Activated CD4-positive, alpha-beta T cell treated with anti-CD3 and anti-CD28 coated beads, Interleukin-2, amount 10 ng/mL, durations not matched to agents 7 days and 5 days (primary cell): ENCODE measurements at places on chromosomes 5 and 9.

DNA sequence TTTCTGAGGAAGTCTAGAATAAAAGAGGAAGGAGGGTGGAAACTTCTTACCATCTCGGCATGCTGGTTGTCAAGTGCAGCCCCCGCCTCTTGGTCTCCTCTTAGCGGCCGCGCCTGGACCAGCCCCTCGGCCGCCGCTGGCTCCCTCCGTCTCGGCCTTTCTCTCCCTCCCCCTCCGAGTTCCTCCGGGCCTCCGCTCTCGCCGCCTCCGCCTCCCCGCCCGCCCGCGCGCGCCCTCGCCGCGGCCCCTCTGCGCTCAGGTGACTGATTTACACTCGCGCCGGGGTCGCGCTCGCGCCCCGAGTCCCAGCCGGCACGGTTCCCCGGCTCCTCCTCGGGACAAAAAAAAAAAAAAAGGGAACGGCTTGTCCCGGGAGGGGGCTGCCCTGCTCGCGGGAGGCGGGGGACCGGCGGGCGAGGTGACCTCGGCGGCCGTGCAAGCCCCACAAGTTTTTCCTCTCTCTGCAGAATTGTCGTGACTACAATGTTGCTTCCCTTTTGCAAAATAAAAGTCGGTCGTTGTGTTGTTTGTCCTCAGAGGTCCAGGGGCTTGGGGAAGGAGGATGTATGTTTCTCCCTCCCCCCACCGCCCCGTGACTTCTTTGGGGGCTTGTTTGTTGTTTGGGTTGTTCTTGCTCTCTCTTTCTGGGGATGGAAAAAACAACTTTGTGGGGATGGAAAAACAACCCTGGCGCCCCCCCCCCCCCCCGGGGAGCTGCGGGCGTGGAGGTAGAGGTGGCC lies at the start of gene BNC2:
TSS of gene BNC2 (minus strand) at position 75 of the 740 bp plus-strand sequence. CDS start at position 53, 22 bp downstream.
- peak within 1 kb of the TSS; percentile 31 for H3K27ac ChIP-seq
- H3K27me3 ChIP-seq = peaks cover 48% of the 10 kb centered on the region
- no peaks in the 10 kb centered on the region for H3K36me3 ChIP-seq
- peaks cover 5% of the 10 kb centered on the region for H3K4me1 ChIP-seq
- DNase-seq = no peak
- no peak within 1 kb of the TSS for H3K4me3 ChIP-seq

GRCh38 chr9:104915049-104915448 lies 12.9 kb downstream of the ABCA1 start:
- H3K36me3 ChIP-seq = no peaks in the 10 kb centered on the region
- peaks cover 2% of the 10 kb centered on the region for H3K27me3 ChIP-seq
- H3K4me1 ChIP-seq = no peaks in the 10 kb centered on the region
- H3K4me3 ChIP-seq = no peak overlapping the region

DNA sequence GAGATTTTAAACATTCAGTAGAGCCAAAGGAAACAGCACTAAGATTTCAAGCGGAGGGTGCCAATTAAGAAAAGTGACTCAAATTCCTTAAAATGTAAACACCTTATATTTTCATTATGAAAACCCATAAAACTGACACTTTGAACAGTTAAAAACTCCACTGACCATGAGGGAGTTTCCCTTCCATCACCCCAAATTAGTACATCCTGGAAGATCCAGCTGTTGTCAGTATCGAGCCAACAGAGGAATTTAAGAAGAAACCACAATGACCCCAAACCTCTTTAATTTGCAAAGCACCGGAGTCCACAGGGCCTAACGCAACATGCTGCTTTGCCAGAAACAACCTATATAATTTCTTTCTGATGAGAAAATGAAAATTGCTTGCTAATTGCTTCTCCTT lies 41.3 kb downstream of the ROR2 start:
- peaks cover 4% of the 10 kb centered on the region for H3K27me3 ChIP-seq
- no peak overlapping the region for H3K27ac ChIP-seq
- no peak overlapping the region for H3K4me3 ChIP-seq
- no peak for DNase-seq

- no peak for DNase-seq
- no peak overlapping the region for H3K4me3 ChIP-seq
- H3K27me3 ChIP-seq = no peaks in the 10 kb centered on the region
These were observed 112.4 kb downstream of the ASTN2 start for GRCh38 chr9:117302487-117302886.

DNA sequence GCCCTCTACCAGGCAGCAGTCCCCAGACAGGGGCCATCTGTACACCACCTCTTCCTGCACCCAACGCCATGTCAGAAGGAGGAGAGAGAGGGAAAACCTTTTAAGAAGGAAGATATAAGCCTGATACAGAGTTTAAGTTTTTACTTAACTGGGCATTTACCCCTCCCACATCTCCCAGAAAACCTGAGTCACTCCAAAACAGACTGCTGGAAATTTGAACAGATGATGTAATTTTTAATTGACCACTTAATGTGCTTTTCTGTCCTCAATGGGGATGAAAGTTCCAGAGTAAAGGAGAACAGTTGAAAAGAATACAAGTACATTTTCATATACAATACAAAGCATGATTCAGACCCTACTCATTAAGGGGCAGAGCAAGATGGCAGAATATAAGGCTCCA lies 63.9 kb downstream of the TTC39B start:
- no peak overlapping the region for H3K4me3 ChIP-seq
- H3K27ac ChIP-seq = no peak overlapping the region
- H3K36me3 ChIP-seq = peaks cover 24% of the 10 kb centered on the region
- H3K27me3 ChIP-seq = no peaks in the 10 kb centered on the region

DNA sequence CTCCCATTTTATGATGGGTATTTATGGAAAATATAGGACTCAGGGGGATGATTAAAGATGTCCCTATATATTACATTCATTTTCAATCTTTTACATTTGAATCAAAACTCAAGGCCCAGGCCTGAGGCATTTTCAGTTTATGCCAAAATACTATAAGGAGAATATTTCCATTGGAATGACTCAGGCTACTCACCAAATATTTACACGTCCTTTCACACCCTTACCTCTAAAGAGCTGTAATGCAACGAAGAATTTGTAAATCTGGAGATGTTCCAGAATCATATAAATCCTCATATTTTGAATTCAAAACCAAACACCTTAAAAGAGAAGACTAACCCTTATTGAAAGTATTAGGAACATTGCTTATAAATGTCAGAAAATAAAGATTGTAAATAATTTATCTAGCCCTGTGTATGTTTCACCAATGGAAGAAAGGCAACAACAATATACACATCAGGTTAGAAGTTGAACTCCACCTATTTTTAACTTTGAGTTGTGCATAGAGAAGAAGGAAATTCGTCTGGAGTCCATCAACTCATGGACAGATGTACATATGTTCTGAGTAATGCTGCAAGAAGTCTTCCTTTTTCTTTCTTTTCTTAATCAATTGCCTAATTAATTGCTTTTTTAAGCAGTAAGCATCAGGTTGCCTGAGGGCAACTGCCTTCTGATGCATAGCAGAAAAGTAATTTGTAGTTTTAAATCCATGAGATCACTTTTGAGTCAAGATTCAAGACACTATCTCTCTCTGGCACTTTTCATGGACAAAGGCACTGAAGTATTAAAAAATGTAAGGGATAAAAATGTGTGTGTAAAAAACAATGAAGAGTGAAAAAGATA lies 579.3 kb upstream of the RGMB start:
- H3K4me1 ChIP-seq = no peaks in the 10 kb centered on the region
- H3K36me3 ChIP-seq = no peaks in the 10 kb centered on the region

DNA sequence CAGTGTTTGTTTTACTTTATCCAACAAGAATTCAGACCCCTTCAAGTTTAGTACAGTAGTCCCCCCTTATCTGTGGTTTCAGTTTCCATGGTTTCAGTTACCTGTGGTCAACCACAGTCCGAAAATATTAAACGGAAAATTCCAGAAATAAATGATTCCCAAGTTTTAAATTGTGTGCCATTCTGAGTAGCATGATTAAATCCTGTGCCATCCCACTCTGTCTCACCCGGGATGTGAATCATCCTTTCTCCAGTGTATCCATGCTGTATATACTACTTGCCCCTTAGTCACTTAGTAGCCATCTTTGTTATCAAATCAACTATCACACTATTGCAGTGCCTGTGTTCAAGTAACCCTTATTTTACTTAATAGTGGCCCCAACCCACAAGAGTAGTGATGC lies 153.8 kb upstream of the RASA1 start:
- H3K27ac ChIP-seq = no peak overlapping the region
- DNase-seq = no peak
- peaks cover 18% of the 10 kb centered on the region for H3K4me1 ChIP-seq
- H3K27me3 ChIP-seq = no peaks in the 10 kb centered on the region

DNA sequence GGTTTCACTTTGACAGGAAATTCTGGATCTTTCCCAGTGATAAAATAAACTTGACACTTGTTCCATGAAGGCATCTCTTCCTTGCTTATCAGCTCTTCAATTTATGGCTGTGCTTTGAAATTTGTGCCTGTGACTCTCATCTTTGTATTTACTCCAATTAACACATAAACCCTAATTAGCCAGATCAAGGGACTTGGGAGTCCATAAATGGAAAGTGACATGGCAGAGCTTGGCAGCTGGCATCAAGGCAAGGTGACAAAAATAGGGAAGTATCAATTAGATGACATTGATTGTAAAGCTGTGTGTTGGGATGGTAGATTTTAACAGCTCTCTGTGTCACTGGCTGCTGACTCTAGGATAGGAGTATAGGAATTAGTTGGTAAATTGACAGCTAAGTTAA lies 133.9 kb downstream of the PBX3 start:
- H3K36me3 ChIP-seq = no peaks in the 10 kb centered on the region
- H3K4me3 ChIP-seq = no peak overlapping the region
- no peak overlapping the region for H3K27ac ChIP-seq

- DNase-seq = no peak
- peaks cover 37% of the 10 kb centered on the region for H3K36me3 ChIP-seq
- peaks cover 13% of the 10 kb centered on the region for H3K4me1 ChIP-seq
- H3K27ac ChIP-seq = no peak overlapping the region
These were observed 38.3 kb downstream of the FNIP1 start for GRCh38 chr5:131758520-131758900.

- H3K27ac ChIP-seq = no peak overlapping the region
- no peaks in the 10 kb centered on the region for H3K36me3 ChIP-seq
- no peaks in the 10 kb centered on the region for H3K4me1 ChIP-seq
- H3K27me3 ChIP-seq = no peaks in the 10 kb centered on the region
- no peak for DNase-seq
These were observed 233.3 kb downstream of the GAS1 start for GRCh38 chr9:86713970-86714369.

DNA sequence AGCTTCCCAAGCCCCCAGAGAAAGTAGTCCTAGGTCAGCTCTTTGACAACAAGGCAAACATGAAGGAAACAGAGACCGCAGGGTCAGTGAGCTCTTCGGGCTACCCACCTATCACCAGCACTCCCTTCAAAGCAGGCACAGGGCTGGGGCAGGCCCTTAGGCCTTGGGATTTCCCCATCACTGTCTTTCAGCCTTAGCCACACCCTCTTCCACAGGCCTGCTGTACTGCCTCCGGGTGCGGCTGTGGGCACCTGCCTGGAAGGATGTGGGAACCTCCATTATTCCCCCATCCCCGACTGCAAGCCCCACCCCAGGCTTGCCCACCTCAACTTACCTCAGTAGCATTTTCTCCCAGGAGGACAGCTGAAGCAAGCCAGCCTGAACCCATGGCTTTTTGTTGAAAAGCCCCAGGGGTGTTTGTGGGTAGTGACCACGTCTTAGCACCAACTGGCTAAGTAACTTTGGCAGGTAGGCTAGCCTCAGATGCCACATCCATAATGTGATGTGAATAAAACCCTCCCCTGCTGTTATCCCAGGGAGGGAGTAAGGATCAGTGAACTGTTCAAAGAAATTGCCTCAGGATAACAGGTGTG lies 100.2 kb downstream of the PIK3R1 start:
- H3K4me1 ChIP-seq = peaks cover 11% of the 10 kb centered on the region
- H3K4me3 ChIP-seq = no peak overlapping the region
- H3K36me3 ChIP-seq = no peaks in the 10 kb centered on the region
- DNase-seq = peak; percentile 10
- peaks cover 7% of the 10 kb centered on the region for H3K27me3 ChIP-seq

DNA sequence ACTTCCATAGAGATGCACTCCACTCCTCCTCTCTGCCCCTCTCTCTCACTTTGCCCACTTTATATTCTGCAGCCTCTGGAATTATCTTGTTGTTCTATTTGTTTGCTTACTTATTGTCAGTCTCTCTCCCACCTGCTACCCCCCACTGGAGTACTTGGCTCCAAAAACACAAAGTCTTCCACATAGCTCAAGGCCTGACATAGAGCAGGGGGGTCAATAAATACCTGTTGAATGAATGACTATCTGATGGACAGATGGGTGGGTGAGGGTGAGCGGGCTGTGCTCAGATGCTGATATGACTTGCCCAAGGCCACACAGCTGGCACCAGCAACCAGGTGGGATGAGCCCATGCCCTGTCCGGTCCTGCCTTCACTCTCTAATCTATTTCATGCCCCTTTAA lies 13.4 kb upstream of the UNC5A start:
- no peak overlapping the region for H3K27ac ChIP-seq
- H3K36me3 ChIP-seq = no peaks in the 10 kb centered on the region
- DNase-seq = no peak
- H3K4me3 ChIP-seq = no peak overlapping the region
- H3K27me3 ChIP-seq = no peaks in the 10 kb centered on the region
- no peaks in the 10 kb centered on the region for H3K4me1 ChIP-seq

DNA sequence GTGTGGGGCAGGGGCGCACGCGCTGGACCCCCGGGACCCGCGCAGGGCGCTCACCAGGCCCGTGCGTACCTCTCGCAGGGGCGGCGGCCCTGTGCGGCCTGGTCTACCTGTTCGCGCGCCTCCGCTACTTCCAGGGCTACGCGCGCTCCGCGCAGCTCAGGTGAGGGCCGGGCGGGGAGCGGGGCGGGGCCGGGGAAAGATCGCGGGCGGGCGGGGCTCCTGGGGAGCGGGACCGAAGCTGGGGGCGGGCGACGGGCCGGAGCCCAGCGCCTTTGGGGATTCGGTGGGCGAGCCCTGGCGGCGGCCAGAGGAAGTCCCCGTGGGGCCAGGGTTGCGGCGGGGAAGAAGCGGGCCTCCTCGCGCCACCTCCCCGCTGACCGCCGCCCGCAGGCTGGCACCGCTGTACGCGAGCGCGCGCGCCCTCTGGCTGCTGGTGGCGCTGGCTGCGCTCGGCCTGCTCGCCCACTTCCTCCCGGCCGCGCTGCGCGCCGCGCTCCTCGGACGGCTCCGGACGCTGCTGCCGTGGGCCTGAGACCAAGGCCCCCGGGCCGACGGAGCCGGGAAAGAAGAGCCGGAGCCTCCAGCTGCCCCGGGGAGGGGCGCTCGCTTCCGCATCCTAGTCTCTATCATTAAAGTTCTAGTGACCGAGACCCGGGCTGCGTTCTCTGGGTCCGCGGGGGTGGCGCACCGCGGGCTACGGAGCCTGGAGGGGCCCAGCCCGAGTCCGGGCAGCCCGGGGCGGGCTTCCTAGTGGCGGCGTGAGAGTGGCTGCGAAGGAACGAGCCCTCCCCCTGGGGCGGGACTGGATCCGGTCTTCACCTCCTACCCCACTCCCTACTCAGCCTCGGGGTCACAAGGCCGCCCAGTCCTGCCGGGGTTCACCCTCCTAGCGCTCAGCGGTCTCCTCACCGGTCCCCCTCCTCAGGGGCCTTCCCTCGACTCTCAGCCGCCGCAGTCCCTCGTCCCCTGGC lies 2.4 kb downstream of the LTC4S start:
- peak overlapping the region; percentile 60 for H3K4me3 ChIP-seq
- DNase-seq = peak; percentile 69
- H3K36me3 ChIP-seq = peaks cover 11% of the 10 kb centered on the region
- peak overlapping the region; percentile 46 for H3K27ac ChIP-seq
- H3K4me1 ChIP-seq = peaks cover 35% of the 10 kb centered on the region
- H3K27me3 ChIP-seq = no peaks in the 10 kb centered on the region

- H3K27ac ChIP-seq = peak overlapping the region; percentile 97
- no peaks in the 10 kb centered on the region for H3K27me3 ChIP-seq
- H3K36me3 ChIP-seq = no peaks in the 10 kb centered on the region
- H3K4me1 ChIP-seq = peaks cover 37% of the 10 kb centered on the region
These were observed 1.5 kb upstream of the TESK1 start for GRCh38 chr9:35603506-35603985.
